ENCODE measurements at places on chromosomes 5 and 9.

DNA sequence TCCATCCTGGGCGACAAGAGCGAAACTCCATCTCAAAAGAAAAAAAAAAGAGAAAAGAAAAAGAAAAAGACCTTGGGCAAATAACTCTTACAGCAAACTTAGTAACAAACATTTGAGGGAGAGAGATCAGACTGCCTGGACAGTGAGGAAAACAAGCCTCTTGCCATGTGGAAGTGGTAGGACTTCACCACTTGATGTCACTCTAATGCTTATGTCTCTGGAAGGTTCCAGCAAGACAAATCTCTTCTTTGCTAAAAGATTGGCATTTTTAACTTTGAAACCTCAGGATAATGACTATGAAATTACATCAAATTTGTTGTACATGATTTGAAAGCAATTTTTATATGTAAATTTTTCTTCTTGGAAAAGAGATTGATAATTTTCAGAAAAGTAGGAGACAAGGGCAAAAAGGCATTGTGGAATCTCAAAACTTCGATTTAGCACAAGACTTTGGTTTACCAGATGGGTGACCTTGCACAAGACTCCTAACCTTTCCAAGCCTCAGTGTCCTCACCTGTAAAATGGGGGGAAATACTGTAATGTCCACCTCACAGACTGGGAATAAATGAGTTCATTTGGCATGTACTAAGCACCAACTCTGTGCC is 5.4 kb downstream of the ACTL7B start:
- peak; percentile 47 for DNase-seq

DNA sequence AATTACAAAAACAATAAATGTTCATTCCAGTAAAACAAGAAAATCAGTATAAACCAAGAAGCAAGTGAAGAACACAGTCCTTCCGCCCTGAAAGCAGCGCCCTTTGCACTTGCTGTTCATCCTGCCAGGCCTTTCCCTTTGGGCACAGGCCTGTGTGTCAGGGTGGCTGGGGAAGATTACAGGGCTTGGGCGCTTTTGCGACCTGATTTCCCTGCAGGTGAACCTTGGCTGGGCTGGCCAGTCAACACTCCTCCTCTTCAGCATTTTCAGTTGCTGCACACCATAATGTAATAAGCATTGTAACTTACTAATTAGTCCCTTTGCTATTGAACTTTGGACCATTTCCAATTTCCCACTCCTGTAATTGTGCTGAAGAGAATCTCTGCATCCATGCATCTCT is 38.6 kb upstream of the TDRD7 start:
- DNase-seq: no peak

GRCh38 chr5:96285823-96286222 is 147.2 kb downstream of the PCSK1 start:
- no peak for DNase-seq

DNA sequence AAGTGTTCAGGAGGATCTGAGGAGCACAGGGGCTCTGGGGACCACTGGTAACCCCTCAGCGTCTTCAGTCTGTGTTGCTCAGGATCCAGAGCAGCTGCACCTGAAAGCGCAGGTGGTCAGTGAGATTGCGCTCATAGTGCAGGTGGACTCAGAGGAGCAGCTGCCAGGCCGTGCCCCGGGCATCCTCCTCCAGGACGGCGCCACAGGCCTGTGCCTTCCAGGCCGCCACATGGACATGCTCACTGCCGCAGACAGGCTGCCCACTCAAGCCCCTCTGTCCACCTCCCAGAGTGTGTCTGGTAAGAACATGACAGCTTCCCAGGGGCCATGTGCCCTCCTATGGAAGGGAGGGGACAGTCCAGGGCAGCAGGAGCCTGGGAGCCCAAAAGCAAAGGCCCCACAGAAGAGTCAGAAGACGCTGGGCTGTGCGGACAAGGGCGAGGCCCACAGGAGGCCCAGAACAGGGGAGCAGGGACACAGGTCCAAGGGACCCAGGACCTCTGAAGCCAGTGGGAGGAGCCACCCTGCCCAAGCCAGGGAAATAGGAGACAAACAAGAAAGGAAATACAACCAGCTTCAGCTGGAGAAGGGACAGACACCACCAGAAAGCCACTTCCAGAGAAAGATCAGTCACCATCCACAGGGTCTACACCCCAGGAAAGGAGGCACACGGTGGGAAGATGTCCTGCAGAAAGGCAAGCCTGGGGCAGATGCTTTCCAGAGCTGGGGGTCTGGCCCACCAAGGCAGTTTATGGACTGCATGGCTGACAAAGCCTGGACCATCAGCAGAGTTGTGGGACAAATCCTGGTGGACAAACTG is 5.2 kb downstream of the SPATA31E1 start:
- no peak for DNase-seq

GRCh38 chr5:109146591-109146990 is 263.2 kb downstream of the PJA2 start:
- no peak for DNase-seq

- DNase-seq: peak; percentile 15
These were observed 48.6 kb upstream of the TLE1 start for GRCh38 chr9:81737871-81738507.

DNA sequence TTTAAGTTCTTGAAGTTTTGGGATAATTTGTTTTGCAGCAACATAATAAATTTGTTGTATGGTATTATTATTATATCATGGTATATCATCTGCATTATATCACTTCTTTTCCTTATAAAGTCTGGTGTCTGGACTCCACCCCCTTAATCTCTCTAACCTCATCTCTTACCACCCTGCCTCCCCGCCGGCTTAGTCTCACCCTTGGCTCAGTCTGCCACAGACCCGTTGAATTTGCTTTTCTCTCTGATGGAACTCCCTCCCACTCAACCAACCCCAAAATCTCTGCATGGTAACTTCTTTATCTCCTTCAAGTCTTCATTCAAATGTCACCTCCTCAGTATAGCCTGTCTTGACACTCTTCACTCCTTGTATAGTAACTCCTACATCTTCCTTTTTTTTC is 29.6 kb upstream of the MATR3 start:
- DNase-seq: peak; percentile 71

GRCh38 chr9:27414220-27414761 is 109.8 kb upstream of the IFNK start:
- DNase-seq: peak; percentile 14

DNA sequence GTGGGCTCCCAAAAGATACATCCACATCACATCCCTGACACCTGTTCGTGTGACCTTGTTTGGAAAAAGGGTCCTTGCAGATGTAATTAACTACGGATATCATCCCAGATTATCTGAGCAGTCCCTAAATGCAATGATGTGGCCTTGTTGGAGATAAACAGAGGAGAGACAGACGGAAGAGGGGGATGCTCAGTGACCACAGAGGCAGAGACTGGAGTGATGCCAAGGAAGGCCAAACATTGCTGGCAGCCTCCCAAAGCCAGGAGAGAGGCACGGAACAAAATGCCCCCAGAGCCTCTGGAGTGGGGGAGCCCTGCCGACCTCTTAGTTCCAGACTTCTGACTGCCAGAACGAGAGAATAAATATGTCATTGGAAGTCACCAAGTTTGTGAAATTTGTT is 15.0 kb upstream of the VAV2 start:
- peak; percentile 80 for DNase-seq

- no peak for DNase-seq
These were observed 117.1 kb downstream of the ICE1 start for GRCh38 chr5:5539590-5539989.

DNA sequence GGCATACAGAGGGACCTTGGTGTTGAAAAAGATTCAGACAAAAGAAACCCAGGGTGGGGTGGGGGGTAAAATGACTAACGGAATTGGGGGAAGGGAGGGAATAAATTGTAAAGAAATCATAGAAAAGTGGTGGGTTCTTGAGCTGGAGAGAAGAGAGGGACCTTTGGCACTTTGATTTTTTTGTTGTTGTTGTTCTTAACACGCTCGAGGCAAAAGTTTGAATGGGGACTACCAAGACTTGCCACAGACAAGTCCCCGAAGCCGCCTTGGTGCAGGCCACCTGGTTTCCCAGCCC is 616 bp downstream of the VCAN start:
- peak; percentile 13 for DNase-seq

- no peak for DNase-seq
These were observed 52.3 kb downstream of the COL15A1 start for GRCh38 chr9:98995971-98996504.

DNA sequence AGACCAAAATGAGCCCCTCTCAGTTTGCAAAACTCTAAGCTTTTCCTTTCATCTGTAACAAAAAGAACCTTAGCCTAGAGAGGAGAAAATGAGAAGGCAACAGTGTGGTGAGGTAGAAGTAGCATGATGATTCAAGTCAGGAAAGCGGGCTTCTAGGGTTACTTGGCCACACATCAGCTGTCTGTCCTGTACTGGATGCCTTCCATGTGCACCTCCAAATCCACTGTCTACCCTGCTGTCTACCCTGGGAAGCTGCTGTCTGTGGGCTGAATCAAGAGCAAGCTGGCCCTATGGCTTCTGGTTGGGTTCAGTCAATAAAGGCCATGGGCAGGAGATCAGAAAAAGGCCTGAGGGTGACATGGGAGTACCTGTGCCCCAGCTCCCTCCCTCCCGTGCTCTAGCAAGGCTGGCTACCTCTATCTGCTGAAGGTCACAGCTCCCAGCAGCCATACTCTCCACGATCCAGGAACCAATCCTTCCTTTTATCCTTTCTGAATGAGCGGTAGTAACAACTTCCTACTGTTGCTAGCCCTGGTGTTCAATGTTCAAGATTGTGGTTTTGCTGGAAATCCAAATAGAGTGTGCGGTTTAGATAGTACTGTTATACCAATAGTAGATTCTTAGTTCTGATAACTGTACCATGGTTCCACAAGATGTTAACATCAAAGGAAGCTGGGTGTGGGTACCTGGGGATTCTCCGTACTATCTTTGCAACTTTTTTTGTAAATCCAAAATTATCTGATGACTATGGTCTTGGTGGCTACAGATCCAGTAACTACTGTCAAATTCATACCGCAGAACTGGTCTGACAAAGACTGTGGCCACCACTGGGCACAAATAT is 191.0 kb downstream of the ESM1 start:
- peak; percentile 48 for DNase-seq

- DNase-seq: peak; percentile 28
These were observed 494 bp downstream of the ASTN2 start for GRCh38 chr9:117414220-117414905.

DNA sequence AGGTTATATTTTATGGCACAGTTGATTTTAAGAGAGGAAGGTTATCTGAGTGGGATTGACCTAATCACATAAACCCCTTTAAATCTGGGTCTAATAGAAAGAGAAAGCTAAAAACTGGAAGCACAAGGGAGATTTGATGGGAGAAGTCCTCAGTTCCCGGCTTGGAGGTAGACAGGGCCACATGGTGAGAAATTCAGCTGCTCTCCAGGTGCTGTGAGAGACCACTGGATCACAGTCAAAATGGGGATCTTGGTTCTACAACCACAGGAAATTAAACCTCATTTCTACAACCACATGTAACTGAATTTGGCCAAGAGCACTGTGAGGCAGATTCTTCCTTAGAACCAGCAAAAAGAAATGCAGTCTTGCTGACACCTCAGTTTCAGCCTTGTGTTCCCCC is 2352.7 kb downstream of the MAT2B start:
- DNase-seq: no peak

GRCh38 chr9:35835766-35836165 is 6.7 kb downstream of the TMEM8B start:
- DNase-seq: no peak

- DNase-seq: no peak
These were observed 43.2 kb downstream of the RFK start for GRCh38 chr9:76351006-76351405.

DNA sequence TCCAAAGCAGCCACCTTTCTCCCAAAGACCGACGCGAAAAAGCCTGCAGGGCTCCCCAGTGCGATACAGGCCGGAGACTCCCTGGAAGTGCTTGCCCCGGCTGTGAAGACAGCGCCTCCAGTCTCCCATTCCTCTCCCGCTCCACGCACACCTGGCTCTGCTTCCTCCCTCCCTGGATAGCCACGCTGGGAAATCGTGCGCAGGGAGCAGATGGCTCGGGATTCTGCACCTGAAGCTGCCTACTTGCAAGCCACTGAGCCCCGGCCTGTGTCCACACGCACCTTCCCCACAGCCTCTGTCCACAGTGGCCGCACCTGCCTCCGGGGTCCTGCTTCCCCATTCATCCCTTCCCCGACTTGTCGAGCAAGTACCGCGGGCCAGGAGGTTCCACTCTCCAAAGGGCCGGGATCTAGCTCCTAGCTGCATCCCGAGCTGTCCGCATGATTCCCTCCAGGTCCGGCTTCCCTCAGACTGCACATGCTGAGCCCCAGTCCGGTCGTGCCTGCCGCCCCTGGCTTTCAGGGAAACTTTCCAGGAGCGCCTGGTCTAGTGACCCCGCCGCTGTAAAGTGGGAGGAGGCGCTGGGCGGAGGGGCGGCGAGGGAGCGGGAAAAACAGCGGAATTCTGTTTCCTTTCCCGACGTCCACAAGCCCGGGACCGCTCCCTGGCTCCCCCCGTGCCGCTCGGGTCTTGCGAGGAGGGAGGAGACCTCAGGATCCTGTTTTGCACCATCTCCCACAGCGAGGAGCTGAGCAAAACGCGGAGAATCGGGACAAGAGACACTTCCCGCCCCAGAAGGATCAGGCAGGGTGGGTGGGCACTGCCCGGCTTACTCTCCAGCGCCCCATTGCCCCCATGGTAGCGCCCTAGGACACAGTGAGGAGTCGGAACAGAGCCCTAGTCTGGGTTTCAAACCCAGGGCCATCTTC is 2.0 kb downstream of the SEMA6A start:
- DNase-seq: peak; percentile 2

GRCh38 chr5:34891981-34892380 is 23.3 kb downstream of the RAD1 start:
- DNase-seq: no peak

GRCh38 chr9:18905883-18906629 is 127.0 kb downstream of the SAXO1 start:
- DNase-seq: no peak

- DNase-seq: no peak
These were observed 96.2 kb upstream of the CCDC112 start for GRCh38 chr5:115392611-115393010.

- DNase-seq: no peak
These were observed 197.0 kb upstream of the VLDLR start for GRCh38 chr9:2424619-2425033.

DNA sequence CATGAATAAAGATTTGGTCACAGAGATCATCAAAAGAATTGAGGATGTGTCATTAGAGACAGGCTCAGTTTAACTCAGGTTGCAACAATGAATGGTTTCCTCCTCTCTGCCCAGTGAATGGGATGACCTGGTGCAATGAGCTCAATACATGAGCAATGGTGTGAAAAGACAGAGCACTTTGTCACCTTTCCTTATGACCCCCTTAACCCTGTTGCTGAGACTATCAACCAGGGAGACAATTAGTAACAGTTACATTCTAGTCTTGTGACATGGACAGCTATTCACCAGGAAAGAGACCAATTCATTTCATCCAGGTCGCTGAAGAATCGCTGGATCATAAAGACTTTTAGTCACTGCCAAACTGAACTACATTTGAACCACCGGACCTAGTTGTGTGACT is 19.9 kb upstream of the CDH6 start:
- no peak for DNase-seq

- DNase-seq: no peak
These were observed 20.0 kb upstream of the GCNT1 start for GRCh38 chr9:76438841-76439588.

All from hematopoietic multipotent progenitor cell treated with erythropoietin and hydrocortisone succinate and interleukin-3 and kit ligand, for 4 days (in vitro differentiated cells).